ENCODE measurements at places on chromosomes 7 and 10.

DNA sequence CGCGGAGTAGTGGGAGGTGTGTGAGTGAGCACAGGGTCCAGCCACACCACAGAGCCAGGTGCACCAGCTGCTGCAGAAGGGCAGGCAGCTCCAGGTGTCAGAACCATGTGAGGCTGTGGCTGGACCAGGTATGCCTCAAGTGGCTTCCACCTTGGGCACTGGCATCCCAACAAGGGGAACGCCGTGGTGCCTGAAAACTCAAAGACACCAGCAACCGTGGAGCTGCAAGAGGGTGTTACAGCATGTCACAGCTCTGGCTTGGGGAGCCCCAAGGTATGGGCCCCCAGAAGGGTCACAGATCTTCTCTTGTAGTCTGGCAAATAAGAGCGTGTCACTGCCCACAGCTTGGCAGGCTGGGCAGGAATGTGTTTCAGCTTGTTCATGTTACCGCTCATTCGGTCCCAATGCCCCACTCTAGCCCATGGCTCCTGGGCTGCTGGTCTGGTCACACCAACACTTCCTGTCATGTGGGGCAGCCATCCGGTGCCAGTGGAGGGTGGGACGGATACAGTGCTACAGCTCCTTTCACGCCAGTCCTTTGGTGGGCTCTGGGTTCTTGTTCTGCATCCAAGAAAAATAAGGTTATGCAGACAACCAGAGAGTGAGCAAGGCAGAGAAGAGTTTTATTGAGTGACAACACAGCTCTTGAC, 29.8 kb downstream of the STRA8 start:
- H3K36me3 ChIP-seq: no peaks in the 10 kb centered on the region
- no peaks in the 10 kb centered on the region for H3K4me1 ChIP-seq
- H3K27me3 ChIP-seq: no peaks in the 10 kb centered on the region
- no peak overlapping the region for H3K4me3 ChIP-seq
- no peak for DNase-seq

GRCh38 chr7:110974441-110974840, 116.5 kb upstream of the LRRN3 start:
- H3K4me1 ChIP-seq: no peaks in the 10 kb centered on the region
- no peak overlapping the region for H3K4me3 ChIP-seq
- no peaks in the 10 kb centered on the region for H3K27me3 ChIP-seq

DNA sequence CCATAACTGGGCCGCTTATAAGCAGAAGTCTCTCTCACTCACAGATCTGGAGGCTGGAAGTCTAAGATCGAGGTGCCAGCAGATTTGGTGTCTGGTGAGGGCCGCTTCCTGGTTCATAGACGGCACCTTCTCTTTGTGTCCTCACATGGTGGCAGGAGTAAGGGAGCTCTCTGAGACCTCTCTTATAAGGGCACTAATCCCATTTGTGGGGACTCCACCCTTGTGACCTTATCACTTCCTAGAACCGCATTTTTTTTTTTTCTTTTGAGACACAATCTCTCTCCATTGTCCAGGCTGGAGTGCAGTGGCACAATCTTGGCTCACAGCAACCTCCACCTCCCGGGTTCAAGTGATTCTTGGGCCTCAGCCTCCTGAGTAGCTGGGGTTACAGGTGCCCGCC, 8.1 kb downstream of the FBH1 start:
- no peaks in the 10 kb centered on the region for H3K4me1 ChIP-seq
- H3K27ac ChIP-seq: no peak overlapping the region
- H3K36me3 ChIP-seq: peaks cover 23% of the 10 kb centered on the region

GRCh38 chr7:73517241-73517995, 4.7 kb downstream of the BAZ1B start:
- no peaks in the 10 kb centered on the region for H3K27me3 ChIP-seq
- no peak overlapping the region for H3K4me3 ChIP-seq
- peaks cover 43% of the 10 kb centered on the region for H3K36me3 ChIP-seq
- H3K27ac ChIP-seq: no peak overlapping the region
- no peaks in the 10 kb centered on the region for H3K4me1 ChIP-seq

GRCh38 chr10:51663086-51663485, 36.3 kb downstream of the CSTF2T start:
- H3K4me3 ChIP-seq: no peak overlapping the region
- no peaks in the 10 kb centered on the region for H3K36me3 ChIP-seq
- no peaks in the 10 kb centered on the region for H3K4me1 ChIP-seq
- DNase-seq: no peak
- H3K27me3 ChIP-seq: no peaks in the 10 kb centered on the region
- no peak overlapping the region for H3K27ac ChIP-seq

- H3K27me3 ChIP-seq: no peaks in the 10 kb centered on the region
- no peaks in the 10 kb centered on the region for H3K36me3 ChIP-seq
- no peak overlapping the region for H3K27ac ChIP-seq
- H3K4me3 ChIP-seq: no peak overlapping the region
Measured at GRCh38 chr7:92417913-92418312, 29.4 kb upstream of the GATAD1 start.

DNA sequence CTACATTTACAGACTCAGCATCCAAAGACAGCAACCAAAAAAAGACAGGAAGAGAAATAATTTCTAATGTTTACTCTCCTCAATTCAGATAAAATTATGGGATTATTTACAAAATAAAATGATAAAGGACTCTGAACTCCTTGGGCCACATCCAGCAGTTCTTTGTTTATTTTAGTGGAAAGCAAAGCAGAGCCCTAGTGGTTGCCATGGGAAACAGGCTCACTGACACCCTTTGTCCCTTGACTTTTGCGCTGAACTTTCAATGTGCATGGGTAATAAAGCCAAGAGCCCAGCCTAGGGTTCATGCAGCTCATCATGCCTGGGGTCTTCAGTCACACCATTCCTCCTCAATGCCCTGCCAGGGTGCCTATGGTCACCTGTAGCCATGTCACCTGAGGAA, 442.6 kb upstream of the IGFBP3 start:
- peak; percentile 7 for DNase-seq
- no peaks in the 10 kb centered on the region for H3K27me3 ChIP-seq
- no peak overlapping the region for H3K27ac ChIP-seq
- no peak overlapping the region for H3K4me3 ChIP-seq

- H3K4me1 ChIP-seq: no peaks in the 10 kb centered on the region
- H3K27ac ChIP-seq: no peak overlapping the region
- peaks cover 44% of the 10 kb centered on the region for H3K27me3 ChIP-seq
- no peaks in the 10 kb centered on the region for H3K36me3 ChIP-seq
Measured at GRCh38 chr10:13001887-13002212, 337 bp upstream of the CCDC3 start.

DNA sequence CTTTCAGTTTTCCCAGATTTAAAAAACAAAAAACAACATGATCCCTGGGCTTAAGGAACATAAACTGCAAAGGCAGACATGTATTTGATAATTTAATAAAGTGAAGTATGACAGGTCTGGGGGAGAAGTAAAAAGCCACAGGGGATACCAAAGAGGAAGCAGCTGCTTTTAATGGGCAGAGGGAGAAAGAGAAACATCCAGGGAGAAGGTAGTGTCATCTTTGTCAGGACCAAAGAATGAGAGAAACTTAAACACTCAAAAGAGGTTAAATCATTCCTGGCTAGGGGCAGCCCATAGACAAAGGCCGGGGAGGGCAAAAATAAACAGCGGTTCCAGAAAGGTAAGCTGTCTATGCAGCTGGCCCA, 94.5 kb downstream of the GRB10 start:
- H3K4me1 ChIP-seq: peaks cover 4% of the 10 kb centered on the region
- no peak overlapping the region for H3K4me3 ChIP-seq
- H3K27ac ChIP-seq: no peak overlapping the region
- no peaks in the 10 kb centered on the region for H3K36me3 ChIP-seq
- DNase-seq: no peak

All from large intestine (tissue), 12 donors.